Activated naive CD8-positive, alpha-beta T cell treated with anti-CD3 and anti-CD28 coated beads for 36 hours (primary cell): ENCODE measurements at places on chromosomes 2 and 18. TPM values are rescaled to one million over a fixed set of nuclear protein-coding genes. Genes with fewer than 3 reads are reported as not detected.

- no peak for DNase-seq
Measured at GRCh38 chr18:62379051-62379450, 53.9 kb downstream of the TNFRSF11A start.

GRCh38 chr18:78492813-78493371, 486.7 kb upstream of the SALL3 start:
- DNase-seq, result no peak

- DNase-seq, result no peak
Measured at GRCh38 chr2:118836411-118836930, 11.0 kb downstream of the EN1 start.

- no peak for DNase-seq
Measured at GRCh38 chr18:73719611-73720010, 428.0 kb downstream of the FBXO15 start.

The RBM44 gene
- total RNA-seq, result 0.46 TPM

The CD8B gene
- 268 TPM for total RNA-seq

The IL1R1 gene
- total RNA-seq, result 1.2 TPM

The EN1 gene
- total RNA-seq, result not detected

The GALNT13 gene
- 0.35 TPM for total RNA-seq
